ENCODE measurements at places on chromosomes 1 and 21.

GRCh38 chr1:116835161-116835560 lies 74.6 kb upstream of the PTGFRN start:
- DNase-seq = no peak

GRCh38 chr1:233714631-233715217 lies 100.8 kb downstream of the KCNK1 start:
- no peak for DNase-seq

- DNase-seq = peak; percentile 28
Measured at GRCh38 chr1:69737527-69738185, 169.9 kb downstream of the LRRC7 start.

DNA sequence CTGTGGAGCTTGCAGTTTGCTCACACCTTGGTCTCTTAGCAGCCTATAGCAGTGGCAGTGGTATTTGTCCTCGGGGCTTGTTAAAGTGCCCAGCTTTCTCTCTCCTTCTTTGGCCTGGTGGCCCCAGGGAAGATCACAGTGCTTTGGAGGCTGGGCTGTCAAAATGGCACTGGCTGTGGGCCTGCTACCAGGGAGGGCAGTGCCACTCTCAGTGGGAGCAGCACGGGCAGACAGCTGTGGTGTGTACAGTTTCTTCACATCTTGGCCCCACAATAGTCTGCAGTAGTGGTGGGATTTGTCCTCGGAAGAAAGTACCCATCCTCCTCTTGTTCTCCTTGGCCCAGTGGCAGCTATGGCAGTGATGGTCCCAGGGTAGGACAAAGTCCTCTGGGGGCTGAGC lies 164.4 kb upstream of the GORAB start:
- no peak for DNase-seq

DNA sequence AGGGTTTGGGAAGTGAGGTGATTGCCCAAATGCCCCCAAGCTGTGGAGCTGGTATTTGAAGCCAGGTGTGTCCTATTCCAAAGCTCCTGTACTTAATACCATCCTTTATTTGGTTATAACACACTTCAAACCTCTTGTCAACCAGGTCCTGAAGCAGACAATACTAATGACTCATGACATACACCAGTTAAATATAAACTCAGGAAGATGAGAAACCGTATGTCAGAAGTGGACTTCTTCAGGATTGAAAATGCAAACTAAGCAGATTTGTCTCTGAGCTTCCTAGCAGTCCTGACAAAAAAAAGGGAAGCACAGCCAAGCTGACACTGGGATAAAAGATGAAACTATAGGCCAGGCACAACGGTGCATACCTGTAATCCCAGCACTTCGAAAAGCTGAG lies 70.6 kb downstream of the ALPL start:
- no peak for DNase-seq

GRCh38 chr1:226535666-226536065 lies 12.9 kb upstream of the STUM start:
- DNase-seq = no peak

- no peak for DNase-seq
Measured at GRCh38 chr1:167821969-167822685, 91.8 kb downstream of the ADCY10 start.

GRCh38 chr1:168910403-168910802 lies 181.4 kb upstream of the DPT start:
- no peak for DNase-seq

DNA sequence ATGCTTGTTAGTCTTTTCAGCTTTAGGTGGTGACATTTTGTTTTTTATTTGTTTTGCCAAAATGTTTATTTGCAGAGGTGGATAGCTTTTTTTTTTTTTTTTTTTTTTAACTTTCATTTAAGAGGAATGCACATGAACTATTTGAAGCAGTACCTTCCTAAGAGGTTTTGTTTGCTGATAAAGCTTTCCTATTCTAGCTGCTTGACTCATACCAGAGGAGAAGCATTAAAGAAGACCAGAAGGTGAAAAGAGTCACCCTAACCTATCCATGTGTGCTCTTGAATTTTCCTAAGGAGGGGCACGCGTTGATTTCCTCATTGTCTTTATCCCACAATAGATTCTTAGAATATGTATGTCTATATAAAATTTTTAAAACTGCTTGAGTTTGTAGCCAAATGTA lies 57.7 kb downstream of the PRDM2 start:
- DNase-seq = no peak
